ENCODE measurements at places on chromosomes 5 and 9.
A peak's percentile ranks its signal among the peaks of the same experiment; 100 is the strongest.

DNA sequence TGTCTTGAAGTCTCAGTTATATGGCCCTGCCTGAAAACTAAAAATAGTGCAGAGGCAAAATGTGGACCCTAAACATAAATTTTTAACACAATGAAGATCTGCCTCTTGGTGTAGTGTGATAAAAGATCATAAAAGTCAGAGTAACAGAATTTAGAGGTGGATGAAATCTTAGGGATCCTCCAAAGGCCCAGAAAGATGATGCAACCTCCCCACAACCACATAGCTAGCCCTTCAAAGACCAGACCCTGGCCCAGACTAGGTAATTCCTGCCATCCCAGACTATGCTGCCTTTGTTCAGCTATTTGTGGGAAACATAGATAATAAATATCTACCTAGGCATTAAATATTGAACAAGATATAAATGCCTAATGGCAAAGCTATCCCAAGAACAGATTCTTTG, 15.3 kb downstream of the KLF9 start:
- DNase-seq = no peak

DNA sequence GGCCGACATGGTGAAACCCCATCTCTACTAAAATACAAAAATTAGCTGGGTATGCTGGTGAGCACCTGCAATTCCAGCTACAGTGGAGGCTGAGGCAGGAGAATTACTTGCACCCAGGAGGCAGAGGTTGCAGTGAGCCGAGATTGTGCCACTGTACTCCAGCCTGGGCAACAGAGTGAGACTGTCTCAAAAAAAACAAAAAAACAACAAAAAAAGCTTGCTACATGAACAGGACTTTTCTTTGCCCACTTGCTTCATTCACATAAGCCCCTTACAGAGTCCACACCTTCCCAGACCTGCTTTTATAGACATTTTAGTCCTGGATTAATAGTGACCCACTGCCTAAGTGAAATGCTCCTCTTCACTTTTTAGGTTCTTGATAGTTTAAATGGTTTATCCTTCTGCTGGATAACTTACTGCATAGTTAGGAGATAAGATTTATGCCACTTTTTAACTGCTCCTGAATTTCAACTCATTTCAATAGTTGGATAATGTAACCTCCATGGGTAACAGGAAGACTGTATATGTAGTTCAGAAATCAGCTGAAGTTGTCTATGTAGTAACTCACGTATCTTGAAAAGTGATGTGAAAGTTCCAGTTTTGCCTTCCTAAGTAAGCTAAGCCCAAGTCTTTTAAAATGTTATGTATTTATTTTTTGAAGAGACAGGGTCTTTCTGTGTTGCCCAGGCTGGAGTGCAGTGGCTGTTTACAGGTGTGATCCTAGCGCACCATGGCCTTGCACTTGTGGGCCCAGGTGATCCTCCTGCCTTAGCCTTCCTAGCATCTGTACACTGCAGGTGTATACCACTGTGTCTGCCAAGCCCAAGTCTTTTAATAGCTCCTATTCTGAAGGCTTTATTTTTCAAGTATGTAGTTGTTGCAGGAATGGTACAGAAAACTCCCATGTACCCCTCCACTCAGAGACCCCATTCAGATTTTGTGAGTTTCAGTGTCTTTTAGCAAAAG, 19.7 kb downstream of the SUB1 start:
- DNase-seq = no peak

GRCh38 chr5:171633776-171634470, 151.7 kb upstream of the SMIM23 start:
- DNase-seq = peak; percentile 37

DNA sequence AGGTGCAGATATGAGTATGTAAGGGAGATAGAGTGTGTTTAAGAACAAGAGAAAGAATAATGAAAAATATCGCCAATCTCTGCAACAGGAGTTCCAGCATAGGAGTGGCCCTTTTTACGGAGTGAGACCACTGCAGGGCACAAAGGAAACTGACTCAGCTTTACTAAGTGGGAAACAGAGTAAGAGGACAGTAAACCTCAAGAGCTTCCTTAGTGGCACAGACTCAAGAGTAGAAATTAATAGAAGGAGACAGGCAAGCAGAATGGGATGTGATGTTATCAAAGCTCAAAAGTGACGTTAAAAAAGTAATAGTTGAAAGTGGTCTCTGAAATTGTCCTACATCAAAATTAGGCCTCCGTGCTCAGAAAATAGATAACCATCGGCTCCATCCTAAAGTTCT, 2.1 kb upstream of the SH3RF2 start:
- DNase-seq = no peak
